Small intestine (tissue), 16 donors: ENCODE measurements at places on chromosomes 1 and 21.

GRCh38 chr1:118815909-118816308 lies 172.2 kb downstream of the TBX15 start:
- H3K36me3 ChIP-seq, result no peaks in the 10 kb centered on the region
- no peaks in the 10 kb centered on the region for H3K27me3 ChIP-seq

DNA sequence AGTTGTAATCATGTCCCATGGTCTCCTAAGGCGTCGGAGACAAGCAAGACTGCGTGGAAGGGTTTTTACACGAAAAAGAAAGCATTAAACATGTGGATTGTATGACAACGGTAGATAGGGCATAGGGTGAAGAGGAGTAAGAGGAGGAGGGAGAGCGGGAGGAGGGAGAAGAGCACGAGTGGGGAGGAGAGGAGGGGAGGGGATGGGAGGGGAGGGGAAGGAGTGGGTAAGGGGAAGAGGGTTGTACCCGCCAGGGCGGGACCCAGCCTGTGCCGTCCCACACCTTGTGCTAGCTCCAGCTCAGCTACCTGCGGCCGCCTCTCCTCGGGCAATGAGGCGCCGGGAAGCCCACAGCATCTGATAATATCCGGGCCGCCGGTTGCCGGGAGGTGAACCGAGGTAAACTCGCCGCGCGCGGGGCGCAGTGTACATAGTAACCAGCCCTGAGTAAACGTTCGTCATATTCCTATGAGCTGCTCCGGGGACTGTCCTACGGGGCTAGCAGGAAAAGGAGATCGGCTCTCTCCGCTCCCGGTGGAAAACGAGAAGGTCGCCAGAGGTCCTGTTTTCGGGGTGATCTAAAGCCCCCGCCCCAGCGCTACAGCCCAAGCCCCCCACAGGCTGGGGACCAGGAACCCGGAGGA lies 449 bp upstream of the RCAN3 start:
- peak; percentile 76 for DNase-seq
- peaks cover 3% of the 10 kb centered on the region for H3K4me1 ChIP-seq
- no peaks in the 10 kb centered on the region for H3K36me3 ChIP-seq
- H3K27ac ChIP-seq, result peak overlapping the region; percentile 84

GRCh38 chr1:210464519-210465039 lies 135.9 kb downstream of the HHAT start:
- no peaks in the 10 kb centered on the region for H3K36me3 ChIP-seq
- H3K4me1 ChIP-seq, result no peaks in the 10 kb centered on the region
- H3K27me3 ChIP-seq, result no peaks in the 10 kb centered on the region
- no peak overlapping the region for H3K4me3 ChIP-seq
- no peak overlapping the region for H3K27ac ChIP-seq

DNA sequence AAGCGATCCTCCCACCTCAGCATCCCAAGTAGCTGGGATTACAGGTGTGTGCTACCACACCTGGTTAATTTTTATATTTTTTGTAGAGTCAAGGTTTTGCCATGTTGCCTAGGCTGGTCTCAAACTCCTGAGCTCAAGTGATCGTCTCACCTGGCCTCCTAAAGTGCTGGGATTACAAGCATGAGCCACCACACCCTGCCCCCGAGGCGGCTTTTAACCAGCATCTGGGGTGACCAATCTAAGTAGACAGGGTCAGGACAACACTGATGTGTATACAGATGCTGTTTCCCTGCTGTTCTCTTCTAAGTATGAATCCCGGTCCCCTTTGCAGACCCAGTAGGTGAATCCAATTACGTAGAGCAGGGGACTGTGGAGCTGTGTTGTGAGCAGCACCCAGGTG lies 23.9 kb downstream of the THAP3 start:
- H3K36me3 ChIP-seq, result peaks cover 64% of the 10 kb centered on the region
- H3K4me1 ChIP-seq, result no peaks in the 10 kb centered on the region
- H3K4me3 ChIP-seq, result no peak overlapping the region
- no peak overlapping the region for H3K27ac ChIP-seq
- no peak for DNase-seq

GRCh38 chr1:217270101-217270500 lies 360.8 kb downstream of the GPATCH2 start:
- no peak for DNase-seq
- no peak overlapping the region for H3K27ac ChIP-seq
- no peaks in the 10 kb centered on the region for H3K36me3 ChIP-seq
- no peak overlapping the region for H3K4me3 ChIP-seq

DNA sequence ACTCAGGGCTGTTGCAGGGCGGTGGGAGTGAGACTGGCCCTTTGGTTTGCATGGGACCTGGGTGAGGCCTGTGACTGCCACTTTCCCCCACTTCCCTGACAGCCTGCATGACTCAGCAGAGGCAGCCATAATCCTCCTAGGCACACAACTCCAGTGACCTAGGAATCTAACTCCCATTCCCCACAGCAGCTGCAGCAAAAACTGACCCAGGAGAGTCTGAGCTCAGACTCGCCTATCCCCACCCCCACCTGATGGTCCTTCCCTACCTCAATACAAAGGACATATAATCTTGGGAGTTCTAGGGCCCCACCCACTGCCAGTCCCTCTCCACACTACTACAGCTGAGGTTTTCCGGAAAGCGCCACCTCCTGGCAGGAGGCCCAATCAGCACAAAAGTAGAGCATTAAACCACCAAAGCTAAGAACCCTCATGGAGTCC lies 26.7 kb downstream of the NDC1 start:
- DNase-seq, result no peak
- H3K27ac ChIP-seq, result no peak overlapping the region
- H3K36me3 ChIP-seq, result no peaks in the 10 kb centered on the region
- H3K4me3 ChIP-seq, result no peak overlapping the region
- H3K27me3 ChIP-seq, result no peaks in the 10 kb centered on the region

GRCh38 chr1:201350884-201351283 lies 26.6 kb downstream of the TNNT2 start:
- H3K4me3 ChIP-seq, result no peak overlapping the region
- no peak for DNase-seq
- no peaks in the 10 kb centered on the region for H3K27me3 ChIP-seq
- H3K27ac ChIP-seq, result no peak overlapping the region
- no peaks in the 10 kb centered on the region for H3K4me1 ChIP-seq

- H3K4me3 ChIP-seq, result no peak overlapping the region
- H3K4me1 ChIP-seq, result peaks cover 8% of the 10 kb centered on the region
- DNase-seq, result no peak
- H3K27ac ChIP-seq, result no peak overlapping the region
Measured at GRCh38 chr1:8218351-8219092, 99.4 kb upstream of the SLC45A1 start.

DNA sequence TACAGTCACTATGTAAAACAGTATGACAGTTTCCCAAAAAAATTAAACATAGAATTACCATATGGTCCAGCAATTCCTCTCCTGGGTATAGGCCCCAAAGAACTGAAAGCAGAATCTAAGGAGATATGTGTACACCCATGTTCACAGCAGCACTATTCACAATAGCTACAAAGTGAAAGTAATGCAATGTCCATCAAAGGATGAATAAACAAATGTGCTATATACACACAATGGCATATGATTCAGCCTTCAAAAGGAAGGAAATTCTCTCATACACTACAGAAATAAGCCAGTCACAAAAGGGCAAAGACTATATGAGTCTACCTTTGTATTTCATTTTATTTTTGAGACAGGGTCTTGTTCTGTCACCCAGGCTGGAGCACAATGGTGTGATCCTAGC lies 120.4 kb downstream of the TOMM20 start:
- H3K36me3 ChIP-seq, result no peaks in the 10 kb centered on the region
- H3K27ac ChIP-seq, result no peak overlapping the region

GRCh38 chr1:31335007-31335406 lies 37.9 kb downstream of the FABP3 start:
- H3K4me1 ChIP-seq, result no peaks in the 10 kb centered on the region
- H3K27ac ChIP-seq, result no peak overlapping the region
- peak; percentile 47 for DNase-seq
- peaks cover 2% of the 10 kb centered on the region for H3K36me3 ChIP-seq

- H3K27ac ChIP-seq, result no peak overlapping the region
- no peak overlapping the region for H3K4me3 ChIP-seq
- H3K27me3 ChIP-seq, result no peaks in the 10 kb centered on the region
Measured at GRCh38 chr1:57796616-57797015, 372.8 kb upstream of the DAB1 start.

GRCh38 chr1:233389169-233389568 lies 61.6 kb downstream of the MAP3K21 start:
- no peaks in the 10 kb centered on the region for H3K27me3 ChIP-seq
- no peak overlapping the region for H3K4me3 ChIP-seq
- H3K27ac ChIP-seq, result no peak overlapping the region

- no peak overlapping the region for H3K4me3 ChIP-seq
- H3K27me3 ChIP-seq, result no peaks in the 10 kb centered on the region
- DNase-seq, result no peak
- H3K27ac ChIP-seq, result no peak overlapping the region
Measured at GRCh38 chr1:203828002-203828401, 32.6 kb downstream of the ZBED6 start.

GRCh38 chr1:15153184-15153841 lies at the start of gene TMEM51:
Gene TMEM51, plus strand, starts transcription at chr1:15153747. Its CDS starts 61,341 bp downstream, at chr1:15215088.
- peaks cover 54% of the 10 kb centered on the region for H3K4me1 ChIP-seq
- no peaks in the 10 kb centered on the region for H3K27me3 ChIP-seq
- DNase-seq, result peak; percentile 94
- H3K4me3 ChIP-seq, result peak within 1 kb of the TSS; percentile 61

GRCh38 chr1:206713910-206714312 lies 29.2 kb downstream of the MAPKAPK2 start:
- no peaks in the 10 kb centered on the region for H3K27me3 ChIP-seq
- no peak for DNase-seq
- H3K4me1 ChIP-seq, result peaks cover 48% of the 10 kb centered on the region
- H3K36me3 ChIP-seq, result no peaks in the 10 kb centered on the region
- no peak overlapping the region for H3K4me3 ChIP-seq

DNA sequence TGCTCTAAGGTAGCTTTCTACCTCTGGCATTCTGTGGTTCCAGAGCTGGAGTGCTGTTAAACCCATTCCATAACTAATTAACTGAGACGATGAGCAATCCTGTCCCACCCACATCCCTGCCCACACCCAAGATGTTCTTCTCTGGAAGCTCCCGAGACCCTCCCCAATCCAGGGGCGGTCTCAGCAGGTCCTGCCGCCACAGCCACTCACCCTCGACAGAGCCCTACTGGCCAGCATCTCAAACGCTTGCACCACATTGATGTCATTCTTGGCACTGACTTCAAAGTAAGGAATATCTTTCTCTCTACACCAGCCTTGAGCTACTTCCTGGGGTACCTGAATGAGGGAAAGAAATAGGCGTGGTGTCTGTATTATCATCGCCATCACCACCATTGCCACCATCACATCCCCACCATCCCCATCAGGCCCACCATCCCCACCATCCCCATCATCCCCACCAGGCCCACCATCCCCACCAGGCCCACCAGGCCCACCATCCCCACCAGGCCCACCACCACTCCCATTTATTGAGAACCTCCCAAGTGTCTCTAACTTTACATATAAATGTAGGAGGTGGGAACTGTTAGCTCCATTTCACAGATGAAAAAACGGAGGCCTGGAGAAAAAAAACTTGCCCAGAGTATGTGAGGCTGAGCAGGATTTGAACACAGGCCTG lies 17.7 kb downstream of the RAB7B start:
- H3K4me1 ChIP-seq, result no peaks in the 10 kb centered on the region
- H3K27ac ChIP-seq, result no peak overlapping the region
- H3K36me3 ChIP-seq, result no peaks in the 10 kb centered on the region
- no peak overlapping the region for H3K4me3 ChIP-seq
- H3K27me3 ChIP-seq, result no peaks in the 10 kb centered on the region
- no peak for DNase-seq

- no peak for DNase-seq
- no peak overlapping the region for H3K27ac ChIP-seq
- H3K4me1 ChIP-seq, result no peaks in the 10 kb centered on the region
Measured at GRCh38 chr1:160657250-160657781, 10.5 kb upstream of the SLAMF1 start.

- no peaks in the 10 kb centered on the region for H3K27me3 ChIP-seq
- no peak overlapping the region for H3K4me3 ChIP-seq
- no peaks in the 10 kb centered on the region for H3K36me3 ChIP-seq
- DNase-seq, result no peak
Measured at GRCh38 chr1:221337106-221337505, 404.8 kb downstream of the DUSP10 start.

DNA sequence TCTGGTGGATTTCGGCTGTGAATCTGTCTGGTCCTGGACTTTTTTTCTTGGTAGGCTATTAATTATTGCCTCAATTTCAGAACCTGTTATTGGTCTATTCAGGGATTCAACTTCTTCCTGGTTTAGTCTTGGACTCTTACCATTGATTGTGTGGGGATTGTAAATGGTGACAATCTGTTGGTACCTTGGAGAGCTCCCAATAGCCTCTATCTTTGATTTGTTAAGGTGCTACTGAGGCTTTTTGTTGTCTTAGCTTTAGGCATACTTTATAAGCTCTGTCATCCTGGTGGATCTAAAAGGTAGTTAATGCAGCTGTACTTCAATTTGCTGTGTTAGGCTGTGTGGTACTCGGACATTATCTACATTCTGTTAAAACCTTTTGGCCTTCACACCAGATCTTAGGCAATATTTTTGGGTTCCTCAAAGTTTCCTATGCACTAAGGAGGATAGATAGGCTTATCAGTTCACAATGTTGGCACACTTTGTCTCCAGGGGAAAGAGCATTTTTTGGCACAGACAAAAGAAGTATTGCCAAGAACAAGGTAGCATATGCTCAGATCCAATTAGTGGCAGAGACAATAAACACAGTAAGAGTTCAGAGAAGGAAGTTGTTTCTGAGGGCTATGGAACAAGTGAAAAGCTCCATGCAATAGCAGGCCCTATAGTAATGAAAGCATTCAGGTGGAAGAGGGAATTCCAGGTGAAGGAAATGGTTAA lies 230.4 kb downstream of the PDE4B start:
- DNase-seq, result peak; percentile 3
- no peak overlapping the region for H3K4me3 ChIP-seq
- H3K36me3 ChIP-seq, result no peaks in the 10 kb centered on the region
- H3K27ac ChIP-seq, result no peak overlapping the region

DNA sequence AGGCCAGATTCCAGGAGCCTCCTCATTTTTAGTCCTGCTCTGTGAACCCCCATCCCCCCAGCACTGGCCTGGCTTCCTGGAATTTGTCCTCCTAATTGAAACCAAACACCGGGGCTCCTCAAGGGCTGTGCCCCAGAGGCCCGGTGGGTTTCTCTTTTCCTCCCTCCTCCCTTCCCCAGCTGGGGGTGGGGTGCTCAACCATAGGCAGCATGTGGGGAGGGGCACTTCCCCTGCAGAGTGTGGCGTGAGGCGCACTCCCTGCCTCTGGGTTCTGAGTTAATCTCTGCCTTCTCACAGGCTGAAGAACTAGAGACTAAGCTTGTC lies 67.5 kb upstream of the ACOT11 start:
- H3K4me1 ChIP-seq, result peaks cover 30% of the 10 kb centered on the region
- no peak overlapping the region for H3K4me3 ChIP-seq
- peak; percentile 54 for DNase-seq
- H3K27ac ChIP-seq, result no peak overlapping the region
- no peaks in the 10 kb centered on the region for H3K36me3 ChIP-seq
- no peaks in the 10 kb centered on the region for H3K27me3 ChIP-seq
